ENCODE measurements at places on chromosomes 5 and 9. TPM values are rescaled to one million over a fixed set of nuclear protein-coding genes. Genes with fewer than 3 reads are reported as not detected.

GRCh38 chr5:103041071-103041676, 78.8 kb downstream of the GIN1 start:
- DNase-seq = peak; percentile 70

DNA sequence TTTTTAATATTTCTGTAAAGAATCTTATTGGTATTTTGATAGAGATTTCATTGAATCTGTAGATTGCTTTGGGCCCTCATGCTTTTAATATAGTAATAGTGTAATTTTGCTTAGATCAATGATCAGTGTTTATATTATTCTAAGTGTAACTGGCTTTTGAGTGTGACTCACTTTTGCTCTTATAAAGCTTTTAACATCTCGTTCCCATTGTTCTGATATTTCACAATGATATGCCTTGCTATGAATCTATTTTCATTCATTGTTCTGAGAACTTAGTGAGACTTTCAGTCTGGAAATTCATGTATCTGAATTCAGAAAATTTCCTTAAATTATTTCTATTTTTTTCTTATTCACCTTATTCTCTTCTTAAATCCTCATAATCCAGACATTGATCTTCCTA, 13.5 kb upstream of the MAMDC2 start:
- no peak for DNase-seq

GRCh38 chr5:108257996-108258395, 123.9 kb downstream of the FBXL17 start:
- no peak for DNase-seq

DNA sequence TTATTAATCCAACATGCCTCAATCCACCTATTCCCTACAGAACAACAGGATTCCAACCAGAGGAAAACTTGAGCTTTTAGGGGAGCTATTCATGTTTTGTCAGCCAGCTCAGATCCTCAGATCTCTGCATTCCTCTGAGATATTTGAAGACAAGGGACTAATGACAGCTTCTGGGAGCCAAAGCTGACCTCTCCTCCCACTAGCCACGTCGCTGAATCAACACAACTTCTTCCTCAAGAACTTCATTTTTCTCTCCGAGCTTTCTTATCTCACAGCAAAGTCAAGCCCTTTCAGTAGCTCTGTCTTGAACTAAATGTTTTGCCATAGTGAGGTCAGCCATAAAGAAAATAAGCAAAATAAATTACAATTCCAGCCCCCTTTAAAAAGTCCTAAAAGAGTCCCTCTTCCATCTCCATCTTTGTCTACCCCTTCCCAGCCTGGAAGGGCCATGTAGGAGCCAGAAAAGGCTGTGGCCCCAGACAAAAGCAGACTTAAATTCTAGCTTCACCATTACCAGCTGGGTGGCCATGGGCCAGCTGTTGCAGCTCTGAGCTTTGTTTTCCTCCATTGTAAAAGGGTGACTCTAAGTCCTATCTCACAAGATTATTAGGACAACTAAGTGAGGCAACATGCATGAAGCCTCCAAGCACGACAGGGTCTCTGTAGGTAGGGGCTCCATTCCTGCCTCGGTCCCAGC, 65.0 kb downstream of the HSD17B3 start:
- no peak for DNase-seq

- DNase-seq = no peak
Measured at GRCh38 chr9:17730899-17731298, 152.0 kb downstream of the SH3GL2 start.

DNA sequence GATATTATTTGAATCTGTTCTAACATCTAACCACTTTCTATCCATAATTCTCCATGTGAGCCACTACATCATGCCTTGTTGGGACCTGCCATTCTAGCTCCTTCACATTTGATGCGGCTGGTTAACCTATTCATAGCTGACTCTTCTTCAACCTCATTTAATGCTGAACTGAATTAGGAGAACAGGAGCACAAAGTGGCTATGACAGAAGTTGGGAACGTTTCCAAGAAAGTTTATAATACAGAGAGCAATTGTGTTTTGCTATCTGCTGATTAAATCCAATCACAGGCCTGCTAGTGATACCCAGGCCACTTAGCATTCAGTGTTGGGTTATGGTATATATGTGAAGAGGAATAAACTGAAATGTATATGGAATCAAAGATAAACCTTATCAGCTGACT, 440.3 kb downstream of the PTPRD start:
- no peak for DNase-seq

GRCh38 chr9:79674052-79674777, 102.5 kb downstream of the TLE4 start:
- no peak for DNase-seq

DNA sequence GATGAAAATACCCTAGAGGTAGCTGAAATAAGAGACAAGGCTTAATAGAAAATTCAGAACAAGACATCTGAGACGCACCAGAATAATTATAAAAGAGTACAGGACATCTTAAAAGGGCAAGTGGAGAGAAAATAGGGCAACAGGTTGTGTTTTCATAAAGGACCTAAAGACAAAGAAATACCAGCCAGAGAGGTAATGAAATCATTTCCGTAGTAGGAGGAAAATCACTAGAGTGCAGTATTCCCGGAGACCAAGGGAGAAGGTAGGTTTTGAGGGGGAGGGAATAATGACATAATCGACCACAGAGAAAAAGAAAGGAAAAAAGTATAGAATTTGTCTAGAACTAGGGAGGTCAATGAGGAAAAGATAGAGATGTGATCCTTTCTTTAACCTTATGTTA, 26.2 kb upstream of the CTNNAL1 start:
- DNase-seq = no peak

- DNase-seq = no peak
Measured at GRCh38 chr5:50958852-50959457, 292.5 kb downstream of the PARP8 start.

DNA sequence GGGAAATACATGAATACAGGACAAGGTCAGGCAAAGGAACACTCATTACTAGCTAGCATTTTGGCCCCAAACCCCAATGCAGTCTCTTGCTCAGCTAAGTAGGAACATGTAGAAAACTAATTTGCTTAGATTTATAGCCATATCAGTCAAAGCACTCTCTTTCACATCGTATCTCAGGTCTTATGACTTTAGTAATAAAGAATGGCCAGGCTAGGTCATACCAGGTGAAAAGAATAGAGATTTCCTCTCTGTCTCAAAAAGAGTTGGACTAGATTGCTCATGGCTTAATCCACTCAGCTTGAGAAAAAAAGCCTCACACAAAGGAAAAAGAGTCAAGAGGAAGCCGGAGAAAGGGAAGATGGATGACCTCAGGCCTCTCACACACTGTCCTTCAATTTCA, 772.7 kb upstream of the SEMA6A start:
- DNase-seq = no peak

- no peak for DNase-seq
Measured at GRCh38 chr5:77229887-77230286, 19.4 kb downstream of the PDE8B start.

GRCh38 chr5:110257971-110258370, 468.5 kb downstream of the TMEM232 start:
- DNase-seq = no peak

- DNase-seq = no peak
Measured at GRCh38 chr5:107558823-107559375, 111.8 kb downstream of the EFNA5 start.

GRCh38 chr9:87234854-87235253, 262.8 kb upstream of the DAPK1 start:
- no peak for DNase-seq

- no peak for DNase-seq
Measured at GRCh38 chr9:123865226-123866000, 64.5 kb downstream of the DENND1A start.

- peak; percentile 48 for DNase-seq
Measured at GRCh38 chr5:175471196-175471595, 7.2 kb upstream of the SFXN1 start.

GRCh38 chr5:140037012-140037411, 6.1 kb downstream of the NRG2 start:
- no peak for DNase-seq

GRCh38 chr5:19044931-19045695, 942.9 kb downstream of the CDH18 start:
- peak; percentile 1 for DNase-seq

DNA sequence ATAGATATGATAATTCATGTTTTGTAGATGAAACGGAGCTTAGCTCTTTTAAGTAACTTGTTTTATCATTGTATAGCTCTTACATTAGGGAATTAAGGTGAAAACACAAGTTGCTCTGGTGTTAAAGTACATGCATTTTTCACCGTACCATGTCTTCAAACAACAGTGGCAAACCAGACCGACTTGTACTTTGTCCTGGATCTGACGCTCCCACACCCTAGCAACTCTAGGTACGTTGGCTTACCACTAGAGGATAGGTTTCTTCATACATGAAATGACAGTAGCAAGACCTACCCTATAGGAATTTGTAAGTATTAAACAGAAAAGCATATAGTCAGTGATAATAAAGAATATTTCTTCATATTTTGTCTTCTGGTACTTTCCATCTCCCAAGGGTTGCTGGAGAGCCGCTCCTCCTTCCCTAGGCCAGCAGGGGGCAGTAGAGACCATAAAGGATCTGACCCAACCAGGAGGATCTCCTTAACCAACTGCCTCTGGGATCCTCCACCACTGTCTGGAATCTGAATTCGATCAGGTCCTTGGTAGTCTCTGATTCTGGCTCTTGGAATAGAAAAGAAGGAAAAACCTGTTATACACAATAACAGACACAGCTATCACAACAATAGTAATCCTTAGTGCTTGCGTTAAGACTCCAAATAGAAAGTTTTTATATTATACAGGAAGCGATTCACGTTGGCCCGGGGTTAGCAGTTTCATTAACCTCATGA, 136.7 kb downstream of the CAVIN4 start:
- DNase-seq = peak; percentile 83

GRCh38 chr9:87201351-87201751, 254.0 kb upstream of the GAS1 start:
- DNase-seq = no peak

DNA sequence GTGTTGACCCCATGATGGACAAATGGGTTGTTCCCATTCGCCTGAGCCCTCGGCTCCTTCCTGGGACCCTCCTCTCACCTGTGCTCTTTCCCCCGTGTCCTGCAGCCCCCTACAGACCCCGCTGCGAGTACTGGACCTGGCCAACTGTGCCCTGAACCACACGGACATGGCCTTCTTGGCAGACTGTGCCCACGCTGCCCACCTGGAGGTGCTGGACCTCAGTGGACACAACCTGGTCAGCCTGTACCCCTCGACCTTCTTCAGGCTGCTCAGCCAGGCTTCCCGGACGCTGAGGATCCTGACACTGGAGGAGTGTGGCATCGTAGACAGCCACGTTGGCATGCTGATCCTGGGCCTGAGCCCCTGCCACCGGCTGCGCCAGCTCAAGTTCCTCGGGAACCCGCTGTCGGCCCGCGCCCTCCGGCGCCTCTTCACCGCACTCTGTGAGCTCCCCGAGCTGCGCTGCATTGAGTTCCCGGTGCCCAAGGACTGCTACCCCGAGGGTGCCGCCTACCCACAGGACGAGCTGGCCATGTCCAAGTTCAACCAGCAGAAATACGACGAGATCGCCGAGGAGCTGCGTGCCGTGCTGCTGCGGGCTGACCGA, 3.4 kb downstream of the LRRC14B start:
- no peak for DNase-seq

- DNase-seq = no peak
Measured at GRCh38 chr5:77846422-77847128, 70.4 kb upstream of the TBCA start.

DNA sequence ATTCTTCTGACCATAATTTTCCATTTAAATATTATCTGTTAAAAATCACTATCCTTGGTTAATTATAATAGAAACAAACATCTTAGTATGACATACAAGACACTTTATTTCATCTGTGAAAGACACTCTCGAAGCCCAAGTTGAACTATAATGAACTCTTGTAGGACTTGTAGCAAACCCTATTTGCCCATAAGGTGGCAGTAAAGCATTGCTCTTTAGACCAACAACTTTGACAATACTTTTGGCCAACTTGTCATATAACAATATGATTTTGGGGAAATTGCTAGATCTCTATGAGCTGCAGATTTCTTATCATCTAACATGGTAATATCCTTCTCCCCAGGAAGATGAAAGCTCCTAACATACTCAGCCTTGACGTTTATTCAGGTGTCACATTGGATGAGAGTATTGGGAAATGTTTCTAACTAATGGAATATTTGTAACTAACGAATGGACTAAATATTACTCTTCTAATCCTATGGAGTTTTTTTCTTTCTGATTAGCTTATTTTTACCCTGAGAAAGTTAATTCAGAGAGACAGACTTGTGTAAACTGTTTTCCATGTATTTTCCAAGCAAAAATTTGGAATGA, 11.0 kb downstream of the SPINK14 start:
- DNase-seq = no peak

DNA sequence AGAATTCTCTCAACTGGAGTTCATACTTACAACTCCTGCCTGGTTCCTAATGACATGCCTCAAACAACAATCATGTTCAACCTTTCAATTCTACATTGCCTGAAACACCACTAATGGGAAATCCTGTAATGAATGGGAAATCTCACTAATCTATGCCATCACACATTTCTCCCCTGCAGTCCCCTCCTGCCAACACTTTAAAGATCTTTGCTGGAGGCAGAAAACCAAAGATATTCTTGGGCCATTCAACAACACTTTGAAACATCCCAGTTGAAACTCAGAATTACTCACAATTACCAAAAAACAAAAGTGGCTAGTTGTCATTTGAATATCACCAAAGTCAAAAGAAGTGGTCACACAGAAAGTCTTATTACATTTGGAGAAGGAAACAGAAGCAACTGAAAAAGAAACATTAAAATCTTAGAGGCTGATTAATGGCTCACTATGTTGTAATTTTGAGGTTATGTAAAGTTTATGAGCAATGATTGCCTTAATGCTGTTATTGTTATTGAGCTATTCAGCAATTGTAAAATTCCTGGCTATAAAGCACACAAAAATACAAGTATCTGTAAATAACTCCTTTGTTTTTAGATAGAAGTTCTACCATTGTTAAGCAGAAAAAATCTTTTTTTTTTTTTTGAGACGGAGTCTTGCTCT, 313.4 kb upstream of the SLC30A5 start:
- DNase-seq = no peak

GRCh38 chr5:113119246-113119924, 142.8 kb downstream of the DCP2 start:
- DNase-seq = no peak

- no peak for DNase-seq
Measured at GRCh38 chr9:82130331-82131042, 141.9 kb downstream of the SPATA31D1 start.

Gene PNPLA7
- total RNA-seq = 21.4 TPM

Gene GBGT1
- total RNA-seq = 37.9 TPM

Gene PLEKHG4B
- total RNA-seq = 4.3 TPM

Gene UGT3A1
- total RNA-seq = 0.92 TPM

Gene MLANA
- total RNA-seq = not detected

Gene CAMK4
- total RNA-seq = 16.9 TPM

Gene ENTPD2
- total RNA-seq = 2.2 TPM

Gene SYNPO
- total RNA-seq = 3.7 TPM

Gene UBE2R2
- total RNA-seq = 117 TPM

Gene MYO10
- total RNA-seq = 233 TPM

Gene GRIN3A
- not detected for total RNA-seq

Data from stomach (tissue), 19 donors.